ENCODE measurements at places on chromosomes 16 and 17. TPM values are rescaled to one million over a fixed set of nuclear protein-coding genes. Genes with fewer than 3 reads are reported as not detected.

Gene PLXDC1
- 5.5 TPM for polyA plus RNA-seq

DNA sequence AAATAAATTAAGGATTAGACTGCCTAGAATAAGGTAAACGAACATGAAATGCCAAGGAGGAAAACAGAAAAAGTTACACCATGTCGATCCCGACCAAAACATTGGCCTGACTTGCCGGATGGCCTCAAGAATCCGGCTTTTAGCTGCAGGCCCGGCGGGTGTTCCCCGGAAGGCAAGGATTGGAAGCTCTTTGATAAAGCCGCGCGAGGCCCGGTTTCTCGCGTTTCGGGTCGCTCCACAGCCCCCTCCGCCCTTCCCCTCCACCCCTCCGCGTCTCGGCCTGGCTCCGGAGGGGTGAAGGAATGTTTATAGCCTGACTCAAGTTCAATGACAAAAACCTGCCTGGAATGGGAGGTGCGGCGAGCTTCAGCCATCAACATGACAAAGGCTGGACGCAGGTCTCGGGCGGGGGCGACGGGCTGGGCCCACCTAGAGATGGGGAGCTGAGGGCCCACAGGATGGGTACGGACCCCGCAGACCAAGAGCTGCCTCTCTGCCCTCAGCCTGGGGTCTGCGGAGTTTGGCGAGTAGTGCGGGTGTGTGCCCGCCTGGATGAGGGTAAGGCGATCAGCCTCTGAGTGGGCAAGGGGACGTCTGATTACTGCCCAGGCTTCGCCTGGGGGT is 2.6 kb downstream of the PRAC1 start:
- DNase-seq = no peak

DNA sequence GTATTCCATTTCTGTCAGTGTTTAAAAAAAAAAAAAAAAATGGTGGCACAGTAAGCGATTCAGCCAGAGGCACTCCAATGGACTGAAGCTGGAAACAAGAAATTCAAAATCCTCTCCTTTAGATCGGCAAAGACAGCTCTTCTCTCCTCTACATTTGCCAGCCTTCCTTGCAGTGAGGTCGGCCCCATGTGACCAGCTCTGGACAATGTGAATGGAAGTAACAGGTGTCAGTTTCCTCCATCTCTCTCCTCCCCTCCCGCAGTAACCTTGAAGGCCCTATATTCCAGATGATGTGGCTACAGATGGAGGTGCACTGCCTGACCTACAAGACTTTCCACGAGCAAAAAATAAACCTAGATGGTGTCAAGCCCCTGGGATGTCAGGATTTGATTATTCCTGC is 15.0 kb downstream of the CUEDC1 start:
- no peak for DNase-seq

DNA sequence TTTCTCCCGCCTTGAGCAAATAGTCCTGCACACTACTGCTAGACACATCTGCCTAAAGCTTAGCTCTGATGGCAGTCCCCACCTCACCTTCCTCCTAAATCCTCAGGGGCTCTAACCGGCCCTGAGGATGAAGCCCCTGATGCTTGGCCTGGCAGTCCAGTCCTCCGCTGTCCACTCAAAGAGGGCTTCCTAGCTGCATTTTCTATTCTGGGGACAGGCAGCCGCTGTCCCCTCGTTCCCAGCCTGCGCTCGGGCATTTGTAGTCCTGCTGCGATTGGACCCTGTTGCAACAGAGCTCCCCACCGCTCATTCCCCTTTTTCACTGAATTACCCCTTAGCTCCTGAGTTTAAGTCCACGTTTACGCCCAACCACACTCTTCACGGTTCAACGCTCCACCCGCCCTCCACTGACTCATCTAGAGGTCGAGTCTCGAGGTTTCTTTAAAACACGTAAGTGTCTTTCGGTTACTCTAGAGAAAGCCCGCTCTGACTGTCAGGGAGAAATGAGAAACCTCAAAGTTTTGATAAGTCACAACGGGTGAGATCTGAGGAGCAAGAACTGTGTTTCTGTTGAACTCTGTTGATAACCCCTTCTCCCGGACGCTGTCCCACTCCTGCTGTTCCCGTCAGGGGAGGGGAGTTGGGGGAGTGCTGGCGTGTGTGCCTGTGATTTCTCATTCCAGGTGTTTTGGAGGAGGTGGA is 4.5 kb downstream of the CCR7 start:
- DNase-seq = no peak

DNA sequence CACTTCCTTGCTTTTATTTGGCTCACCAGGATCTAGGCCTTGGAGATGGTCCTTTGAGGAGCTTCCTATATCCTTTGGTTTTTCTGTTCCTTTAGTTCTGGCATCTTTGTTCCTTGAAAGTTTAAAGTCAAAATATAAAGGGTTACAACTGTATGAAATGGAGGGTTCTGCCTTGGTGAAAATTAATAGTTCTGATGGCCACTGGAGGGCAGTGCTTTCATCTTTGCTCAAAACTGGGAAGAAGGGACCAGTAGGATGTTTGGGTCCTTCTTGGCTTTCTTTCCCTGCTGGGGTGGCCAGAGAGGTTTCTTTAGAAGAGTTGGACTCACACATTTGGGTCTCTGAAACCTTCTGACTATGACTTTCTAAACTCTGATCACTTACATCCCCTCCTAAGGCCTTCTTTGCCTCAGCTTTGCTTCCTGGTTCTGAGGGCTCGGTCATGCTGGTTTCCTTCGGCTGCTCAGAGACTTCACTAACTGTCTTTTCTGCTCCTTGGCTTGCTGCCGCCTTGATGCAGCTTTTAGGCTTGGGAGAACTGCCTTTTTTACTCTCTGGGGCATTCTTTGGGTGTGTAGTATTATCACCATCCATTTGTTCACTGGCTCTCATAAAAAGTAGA is 10.9 kb upstream of the ITGA2B start:
- DNase-seq = no peak

Gene TSNAXIP1
- polyA plus RNA-seq = 10.7 TPM

DNA sequence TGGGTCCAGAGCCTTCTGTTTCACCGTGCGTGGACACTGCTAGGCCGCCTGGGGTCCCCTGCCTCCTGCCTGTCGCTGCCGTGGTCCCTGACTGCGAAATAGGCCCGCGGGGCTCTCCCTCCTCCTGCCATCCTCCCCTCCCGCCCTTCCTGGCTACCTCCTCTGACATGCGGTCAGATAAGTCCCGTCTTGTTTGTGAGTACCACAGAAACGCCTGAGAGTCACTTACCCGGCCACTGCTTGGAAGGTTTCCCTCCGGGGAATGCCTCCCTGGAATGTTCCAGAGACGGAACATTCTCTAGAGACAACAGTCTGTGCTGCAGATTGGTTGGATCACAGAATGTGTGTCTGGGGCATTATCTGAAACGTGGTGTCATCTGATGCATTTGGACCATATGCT is 22.7 kb downstream of the CIBAR2 start:
- DNase-seq = no peak

GRCh38 chr16:1105888-1106620 is 10.0 kb upstream of the C1QTNF8 start:
- no peak for DNase-seq

DNA sequence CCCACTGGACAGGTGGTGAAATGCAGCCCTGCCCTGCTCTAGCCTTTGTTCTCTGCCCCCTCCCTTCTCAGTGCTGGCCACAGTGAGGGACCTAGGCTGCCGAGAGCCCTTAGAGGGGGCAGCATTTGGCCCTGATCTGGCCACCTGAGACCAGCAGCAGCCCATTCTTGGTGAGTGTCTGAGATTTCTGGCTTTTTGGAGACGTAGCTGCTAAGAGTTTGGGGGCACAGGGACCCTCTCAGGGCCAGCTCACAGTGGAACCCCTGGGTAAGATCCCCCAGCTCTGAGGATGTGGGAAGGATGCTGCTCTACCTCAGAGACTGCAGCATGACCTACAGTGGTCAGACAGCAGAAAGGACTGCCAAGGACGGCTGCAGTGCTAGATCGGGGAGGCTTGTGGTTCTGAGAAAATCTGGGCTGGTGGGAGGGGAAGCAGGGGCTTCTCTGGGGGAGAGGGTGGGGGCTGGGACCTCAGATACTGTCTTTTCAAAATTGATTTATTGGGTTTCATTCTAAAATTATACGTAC is 13.3 kb downstream of the GRB7 start:
- DNase-seq = no peak

Gene CHRNE
- 1.3 TPM for polyA plus RNA-seq
